Activated CD4-positive, CD25-positive, alpha-beta regulatory T cell (primary cell): ENCODE measurements at places on chromosomes 11 and 22.

- no peak for DNase-seq
Measured at GRCh38 chr22:48882636-48883200, 945.0 kb downstream of the BRD1 start.

DNA sequence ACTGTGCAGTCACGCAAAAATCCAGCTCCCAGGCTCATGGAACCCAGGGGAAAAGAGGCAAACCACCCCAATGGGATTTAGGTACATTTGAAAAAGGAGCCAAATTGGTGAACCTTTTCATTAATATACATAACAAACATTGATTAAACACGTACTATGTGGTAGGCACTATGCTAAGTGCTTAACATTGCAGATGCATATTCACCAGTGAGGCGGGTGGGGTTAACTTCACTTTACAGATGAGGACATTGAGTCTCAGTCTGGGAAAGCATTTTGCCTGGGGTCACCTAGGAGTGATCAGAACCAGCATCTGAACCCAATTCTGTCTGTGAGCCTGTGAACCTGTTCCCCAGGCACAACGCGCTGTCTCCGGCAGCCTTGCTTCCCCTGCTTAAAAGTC, 146.3 kb downstream of the COMMD9 start:
- no peak for DNase-seq

- DNase-seq = no peak
Measured at GRCh38 chr11:57638811-57639320, 10.8 kb downstream of the YPEL4 start.

- DNase-seq = no peak
Measured at GRCh38 chr11:76030968-76031590, 175.2 kb downstream of the WNT11 start.

GRCh38 chr11:46361283-46362155, 14.3 kb downstream of the DGKZ start:
- peak; percentile 40 for DNase-seq

- peak; percentile 41 for DNase-seq
Measured at GRCh38 chr11:72724851-72725723, 27.1 kb downstream of the ARAP1 start.

- no peak for DNase-seq
Measured at GRCh38 chr11:12599408-12600143, 74.6 kb upstream of the TEAD1 start.

DNA sequence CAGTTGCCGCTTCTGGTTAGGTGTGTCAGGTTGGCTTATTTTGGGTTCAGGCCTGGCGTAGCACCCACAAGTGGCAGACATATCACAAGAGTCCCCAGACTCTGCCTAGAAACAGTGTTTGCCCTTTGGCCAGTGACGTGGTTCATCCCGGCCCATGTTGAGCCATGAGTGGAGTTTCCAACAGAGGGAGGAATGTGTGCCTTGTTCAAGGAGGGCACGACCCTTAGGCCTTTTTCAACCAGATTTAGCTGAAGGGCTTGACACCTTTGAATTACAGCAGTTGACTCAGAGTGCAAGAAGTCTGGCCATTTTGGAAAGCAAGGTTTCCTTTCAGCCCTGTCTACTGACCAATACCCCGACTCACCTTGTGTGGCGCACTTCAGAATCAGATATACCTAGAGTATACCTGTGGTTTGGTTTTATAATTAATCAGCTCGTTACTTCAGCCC, 15.1 kb upstream of the AIFM3 start:
- DNase-seq = no peak

DNA sequence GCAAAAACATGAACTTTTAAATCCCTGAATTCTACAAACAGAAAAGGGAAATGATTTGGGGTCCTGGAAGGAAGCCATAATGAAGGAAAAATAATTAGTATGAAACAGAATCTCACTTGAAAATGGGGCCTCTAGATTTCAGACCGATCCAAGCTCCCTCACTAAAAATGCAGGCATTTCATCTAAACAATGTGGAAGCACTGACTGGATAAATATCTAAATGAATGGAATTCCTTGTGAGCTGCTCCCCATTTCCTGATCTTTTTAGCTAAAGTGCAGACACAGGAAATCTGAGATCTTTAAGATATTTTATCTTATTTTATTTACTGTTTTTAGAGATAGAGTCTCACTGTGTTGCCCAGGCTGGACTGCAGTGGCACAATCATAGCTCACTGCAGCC, 1255.8 kb downstream of the LRRC4C start:
- no peak for DNase-seq

GRCh38 chr11:33615751-33616150, 84.9 kb downstream of the C11orf91 start:
- no peak for DNase-seq

DNA sequence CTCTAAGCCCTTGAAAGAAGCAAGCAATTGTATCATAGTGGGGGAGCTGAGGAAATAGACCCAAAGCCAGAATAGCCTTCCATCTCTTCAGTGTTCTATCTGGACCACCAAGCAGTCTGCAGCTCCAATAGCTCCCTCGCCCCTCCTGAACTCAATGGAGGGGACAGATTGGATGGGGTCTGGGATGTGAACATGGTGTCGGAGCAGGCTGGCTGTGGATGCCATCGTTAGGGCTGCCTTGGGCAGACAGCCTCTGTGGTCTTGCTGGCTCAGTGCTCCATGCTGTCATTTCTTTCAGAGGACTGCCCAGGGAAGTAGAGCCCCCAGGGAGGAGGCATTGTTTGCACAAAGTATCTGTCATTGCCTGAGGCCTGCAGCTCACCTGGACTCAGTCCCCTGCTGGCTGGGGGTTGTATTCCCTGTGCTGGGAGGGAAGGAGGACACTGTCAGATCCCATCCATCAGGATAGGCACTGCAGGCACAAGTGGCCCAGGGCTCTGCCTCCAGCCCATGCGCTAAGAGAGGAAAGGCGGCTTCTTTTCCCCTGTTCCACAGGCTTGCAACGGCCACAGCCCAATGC, 537.7 kb downstream of the BUD13 start:
- DNase-seq = no peak

DNA sequence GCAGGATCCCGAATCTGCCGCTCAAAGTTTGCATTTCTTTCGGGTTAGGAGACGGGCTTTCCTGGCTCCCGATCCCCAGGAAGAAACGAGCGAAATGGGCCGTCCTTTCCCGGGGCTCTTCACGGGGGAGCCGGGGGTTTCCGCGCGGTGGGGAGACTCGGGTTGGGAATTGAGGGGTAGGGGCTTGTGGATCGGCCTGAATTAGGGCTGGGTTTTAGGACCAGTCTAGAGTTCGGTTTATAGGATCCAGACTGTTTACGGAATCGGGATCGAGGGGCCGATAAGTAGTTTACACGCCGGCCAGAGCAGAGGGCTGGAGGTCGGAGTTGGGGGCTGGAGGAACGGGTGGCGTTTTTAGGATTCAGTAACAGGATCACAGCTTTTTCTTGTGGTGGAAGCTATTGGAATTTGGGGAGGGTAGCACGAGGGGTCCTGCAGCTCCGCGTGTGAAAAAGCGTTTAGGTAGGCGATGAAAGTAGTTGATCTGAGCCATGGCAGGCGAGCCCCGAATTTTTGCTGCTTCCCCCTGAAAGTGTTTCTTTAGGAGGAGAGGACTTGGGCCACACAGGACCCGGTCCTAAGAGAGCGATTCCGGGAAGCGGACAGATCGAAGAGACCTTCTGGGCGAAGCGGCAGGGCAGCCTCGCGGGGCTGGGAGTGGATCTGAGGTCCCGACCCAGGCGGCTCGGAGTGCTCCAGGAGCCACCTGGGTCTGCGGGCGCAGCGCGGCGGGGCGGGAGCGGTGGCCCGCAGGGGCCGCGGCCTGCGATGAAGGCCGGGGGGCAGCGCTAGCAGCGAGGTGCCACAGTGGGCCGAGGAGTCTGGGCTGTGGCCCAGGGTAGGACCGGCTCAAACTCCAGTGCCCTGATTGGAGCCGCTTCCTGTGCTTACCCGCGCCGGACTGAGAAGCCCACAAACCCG, 1.6 kb downstream of the PKNOX2 start:
- DNase-seq = no peak

- DNase-seq = no peak
Measured at GRCh38 chr22:26751217-26751616, 93.8 kb downstream of the MIAT start.

- no peak for DNase-seq
Measured at GRCh38 chr22:20018001-20018400, 1.4 kb upstream of the ARVCF start.

- peak; percentile 33 for DNase-seq
Measured at GRCh38 chr11:68213135-68213515, at the start of gene KMT5B. Gene KMT5B, minus strand, starts transcription at chr11:68213296. Its CDS starts 23,220 bp downstream, at chr11:68190076.

- DNase-seq = no peak
Measured at GRCh38 chr11:33742249-33742851, 6.1 kb upstream of the CD59 start.

DNA sequence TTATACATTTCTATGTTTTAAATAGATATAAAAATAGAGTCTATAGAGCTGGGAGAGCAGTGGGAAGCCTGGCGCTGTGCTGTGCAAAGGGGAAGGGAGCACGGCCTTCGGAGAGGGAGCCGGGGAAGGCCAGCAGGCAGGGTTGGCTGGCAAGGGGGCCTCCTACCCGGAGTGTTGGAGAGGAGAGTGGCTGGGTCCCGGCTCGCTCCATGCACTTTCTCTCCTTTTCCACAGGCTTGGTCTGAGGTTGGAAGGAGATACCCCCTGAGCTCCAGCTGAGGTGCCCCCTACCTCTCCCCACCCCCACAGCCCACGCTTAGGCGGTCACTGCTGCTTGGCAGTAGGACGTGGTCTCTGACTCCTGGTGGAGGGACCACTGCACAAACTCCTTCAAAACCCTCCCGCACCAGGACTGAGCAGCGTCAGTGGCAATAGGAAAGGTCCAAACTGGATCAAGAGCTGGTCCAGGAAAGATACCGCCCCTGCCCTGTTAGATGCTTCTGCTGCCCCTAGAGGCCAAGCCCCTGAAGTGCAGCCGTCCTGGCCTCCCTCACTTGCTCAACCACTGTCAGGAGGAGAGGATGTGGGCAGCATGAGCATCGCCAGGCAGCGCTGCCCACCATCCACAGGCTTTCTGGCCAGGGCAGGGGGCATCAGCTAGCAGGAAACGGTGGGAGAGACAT, 52.9 kb downstream of the SYT13 start:
- peak; percentile 17 for DNase-seq

GRCh38 chr11:37557990-37558389, 960.0 kb upstream of the RAG2 start:
- no peak for DNase-seq

GRCh38 chr11:45885274-45885920, at the start of gene MAPK8IP1:
Gene MAPK8IP1, plus strand, starts transcription at chr11:45885651. Its CDS starts 170 bp downstream, at chr11:45885821.
- DNase-seq = peak; percentile 9

- no peak for DNase-seq
Measured at GRCh38 chr11:35992548-35992947, 48.7 kb downstream of the LDLRAD3 start.

- DNase-seq = no peak
Measured at GRCh38 chr11:83477772-83478171, 191.6 kb upstream of the CCDC90B start.

- no peak for DNase-seq
Measured at GRCh38 chr11:64165481-64165841, 452 bp downstream of the MACROD1 start.

GRCh38 chr11:9201372-9202162, 63.6 kb downstream of the DENND5A start:
- no peak for DNase-seq

GRCh38 chr22:19062139-19062942, 59.9 kb downstream of the DGCR2 start:
- no peak for DNase-seq

- DNase-seq = no peak
Measured at GRCh38 chr22:19289475-19290161, 1.9 kb downstream of the CLTCL1 start.

DNA sequence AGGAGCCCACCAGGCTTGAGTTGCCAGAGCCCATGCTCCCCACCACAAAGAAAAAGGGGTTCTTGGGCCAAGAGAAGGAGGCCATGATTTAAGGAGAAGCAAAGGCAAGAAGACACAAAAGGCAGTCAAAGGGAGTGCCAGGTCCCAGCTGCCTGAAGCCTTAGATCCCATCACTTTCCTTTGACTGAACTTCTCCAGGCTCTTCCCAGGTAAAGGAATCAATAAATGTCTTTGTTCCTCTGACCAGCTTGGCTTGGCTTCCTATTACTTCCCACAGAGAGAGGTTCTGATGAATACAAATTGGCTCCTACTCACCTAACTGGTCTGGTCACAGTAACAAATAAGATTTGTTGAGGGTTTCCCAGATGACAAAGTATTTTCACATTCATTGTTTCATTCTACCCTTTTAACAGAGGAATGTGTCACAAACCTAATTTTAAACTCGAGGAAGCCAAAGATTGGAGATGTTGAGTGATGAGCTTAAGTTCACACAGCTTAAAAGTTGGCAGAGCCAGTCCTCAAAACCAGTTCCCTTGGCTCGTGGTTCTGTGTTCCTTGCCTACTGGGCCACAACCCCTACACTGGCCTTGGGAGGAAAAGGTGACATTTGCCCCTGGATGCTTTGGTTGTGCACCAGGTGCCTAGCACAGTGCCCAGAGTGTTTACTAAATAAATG, 96.4 kb upstream of the SESN3 start:
- no peak for DNase-seq

- no peak for DNase-seq
Measured at GRCh38 chr11:68115285-68115684, 5.9 kb downstream of the CHKA start.

GRCh38 chr11:127493330-127494022, 492.9 kb upstream of the KIRREL3 start:
- DNase-seq = no peak

DNA sequence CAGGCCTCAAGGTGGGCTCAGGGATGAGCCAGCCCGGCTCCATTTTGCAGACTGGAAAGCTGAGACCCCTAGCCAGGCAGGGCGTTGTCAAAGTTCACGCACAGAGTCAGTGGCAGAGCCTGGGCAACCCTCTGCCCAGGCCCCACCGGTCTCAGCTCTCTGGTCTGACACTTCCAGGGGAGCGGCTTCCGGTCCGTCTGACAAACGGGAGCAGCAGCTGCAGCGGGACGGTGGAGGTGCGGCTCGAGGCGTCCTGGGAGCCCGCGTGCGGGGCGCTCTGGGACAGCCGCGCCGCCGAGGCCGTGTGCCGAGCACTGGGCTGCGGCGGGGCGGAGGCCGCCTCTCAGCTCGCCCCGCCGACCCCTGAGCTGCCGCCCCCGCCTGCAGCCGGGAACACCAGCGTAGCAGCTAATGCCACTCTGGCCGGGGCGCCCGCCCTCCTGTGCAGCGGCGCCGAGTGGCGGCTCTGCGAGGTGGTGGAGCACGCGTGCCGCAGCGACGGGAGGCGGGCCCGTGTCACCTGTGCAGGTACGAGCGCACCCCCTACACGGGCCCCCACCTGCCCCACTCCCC, 36.0 kb downstream of the CD6 start:
- no peak for DNase-seq

DNA sequence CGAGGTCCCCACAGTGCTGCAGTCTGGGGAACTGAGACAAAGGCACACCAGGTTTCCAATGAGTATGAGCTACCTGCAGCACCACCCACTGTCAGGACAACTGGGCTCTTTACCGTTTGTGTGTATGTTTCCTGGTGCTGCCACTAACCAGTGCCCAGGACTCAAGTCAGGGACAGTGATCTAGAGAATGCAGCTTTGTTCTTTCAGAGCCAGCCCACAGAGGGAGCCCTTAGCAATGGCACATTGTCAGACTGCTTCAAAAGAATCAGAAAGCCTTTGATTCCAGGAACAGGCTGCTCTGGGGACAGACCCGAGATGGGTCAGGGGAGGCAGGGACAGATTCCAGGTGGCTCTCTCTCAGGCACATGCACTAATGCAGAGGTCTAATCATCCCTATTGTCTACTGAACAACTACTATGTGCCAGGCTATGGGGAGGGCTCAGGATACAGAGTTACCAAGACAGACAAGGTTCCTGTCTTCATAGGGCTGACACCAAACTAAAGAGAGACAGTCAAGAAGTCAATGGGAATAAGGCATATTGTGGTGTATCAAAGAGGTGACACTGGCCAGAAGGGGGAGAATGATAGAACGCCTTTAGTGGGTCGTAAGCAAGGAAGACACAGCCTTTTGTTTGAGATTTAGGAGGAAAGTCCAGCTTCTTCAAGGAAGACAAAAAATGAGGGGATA, 103.7 kb downstream of the VPREB1 start:
- DNase-seq = no peak
